ENCODE measurements at places on chromosomes 11 and 22. TPM values are rescaled to one million over a fixed set of nuclear protein-coding genes. Genes with fewer than 3 reads are reported as not detected.

Gene MPZL2
- 9.2 TPM for total RNA-seq

Gene B4GALNT4
- total RNA-seq, result 1.6 TPM

Gene MMP27
- total RNA-seq, result not detected

Gene DDT
- 175 TPM for total RNA-seq

Gene SLC22A12
- total RNA-seq, result not detected

Gene F2
- total RNA-seq, result 0.19 TPM

Gene SMTNL1
- not detected for total RNA-seq

Gene DEUP1
- not detected for total RNA-seq

Gene FAU
- total RNA-seq, result 718 TPM

Gene NECTIN1
- total RNA-seq, result 14.5 TPM

Gene SMC1B
- total RNA-seq, result not detected

Gene INPP5J
- total RNA-seq, result 58.2 TPM

Gene CSF2RB
- total RNA-seq, result 2.6 TPM

Gene SEPTIN3
- 0.12 TPM for total RNA-seq

Gene ART1
- not detected for total RNA-seq

Gene AGBL2
- total RNA-seq, result 0.18 TPM

Gene CD6
- total RNA-seq, result 1.0 TPM

Gene TUBGCP6
- total RNA-seq, result 22.8 TPM

Gene ZC3H12C
- 13.6 TPM for total RNA-seq

Gene MRGPRF
- total RNA-seq, result 4.6 TPM

Gene ESAM
- total RNA-seq, result 43.6 TPM

Gene ARHGAP20
- 0.41 TPM for total RNA-seq

Gene OR10A2
- not detected for total RNA-seq

Gene HORMAD2
- total RNA-seq, result not detected

Gene CCDC87
- total RNA-seq, result 0.74 TPM

Gene APOBEC3A
- total RNA-seq, result 0.71 TPM

Gene AMBRA1
- total RNA-seq, result 19.4 TPM

Gene TRPT1
- total RNA-seq, result 71.7 TPM

Gene TMEM135
- total RNA-seq, result 24.1 TPM

Gene PNPLA5
- not detected for total RNA-seq

Gene UBQLNL
- total RNA-seq, result 0.20 TPM

Gene APOL5
- not detected for total RNA-seq

Gene OSBP2
- total RNA-seq, result 4.1 TPM

Measured in right cardiac atrium (tissue), 5 donors.